Sigmoid colon (tissue), 7 donors: ENCODE measurements at places on chromosomes 2 and 18. TPM values are rescaled to one million over a fixed set of nuclear protein-coding genes. Genes with fewer than 3 reads are reported as not detected.

Gene KCNE4
- 6.4 TPM for total RNA-seq

Gene AKAIN1
- not detected for total RNA-seq

DNA sequence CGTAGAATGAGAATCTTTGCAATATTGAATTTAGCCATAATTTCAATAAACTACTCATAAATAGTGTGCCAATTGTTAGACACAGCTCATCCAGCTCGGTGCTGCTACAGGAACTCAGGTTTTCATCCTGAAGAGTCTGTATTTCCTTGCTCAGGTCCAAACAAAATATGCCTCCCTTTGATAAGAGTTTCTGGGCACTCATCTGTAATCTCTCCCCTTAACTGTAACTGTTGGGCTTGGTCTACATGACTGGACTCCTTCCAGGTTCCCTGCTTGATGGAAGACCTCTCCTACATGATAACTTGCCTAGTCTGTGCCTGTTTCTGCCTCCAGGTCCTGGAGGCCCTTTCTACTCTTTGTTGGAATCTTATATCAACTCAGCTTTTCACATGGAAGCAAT, 57.9 kb downstream of the GCA start:
- DNase-seq, result no peak
- no peaks in the 10 kb centered on the region for H3K4me1 ChIP-seq
- no peak overlapping the region for H3K4me3 ChIP-seq
- no peaks in the 10 kb centered on the region for H3K27me3 ChIP-seq
- no peaks in the 10 kb centered on the region for H3K36me3 ChIP-seq
- no peak overlapping the region for H3K27ac ChIP-seq

- no peak overlapping the region for H3K4me3 ChIP-seq
- no peaks in the 10 kb centered on the region for H3K27me3 ChIP-seq
- no peaks in the 10 kb centered on the region for H3K4me1 ChIP-seq
- no peaks in the 10 kb centered on the region for H3K36me3 ChIP-seq
- H3K27ac ChIP-seq, result no peak overlapping the region
Observed at GRCh38 chr2:191749181-191749540, 71.2 kb downstream of the NABP1 start.

Gene CAMKMT
- total RNA-seq, result 11.6 TPM

Gene KCNJ3
- total RNA-seq, result 0.14 TPM

GRCh38 chr18:76518860-76519538, 24.0 kb upstream of the ZNF516 start:
- H3K27me3 ChIP-seq, result no peaks in the 10 kb centered on the region
- DNase-seq, result no peak
- H3K27ac ChIP-seq, result peak overlapping the region; percentile 51
- peak overlapping the region; percentile 4 for H3K4me3 ChIP-seq
- H3K36me3 ChIP-seq, result no peaks in the 10 kb centered on the region

GRCh38 chr2:238403632-238404405, 22.9 kb upstream of the ASB1 start:
- no peak for DNase-seq
- no peak overlapping the region for H3K27ac ChIP-seq
- no peaks in the 10 kb centered on the region for H3K36me3 ChIP-seq
- no peaks in the 10 kb centered on the region for H3K27me3 ChIP-seq

GRCh38 chr2:200219309-200220113, 87.0 kb upstream of the SPATS2L start:
- H3K4me3 ChIP-seq, result no peak overlapping the region
- H3K4me1 ChIP-seq, result no peaks in the 10 kb centered on the region
- no peak overlapping the region for H3K27ac ChIP-seq
- no peak for DNase-seq
- H3K27me3 ChIP-seq, result no peaks in the 10 kb centered on the region
- H3K36me3 ChIP-seq, result no peaks in the 10 kb centered on the region

- no peaks in the 10 kb centered on the region for H3K36me3 ChIP-seq
- peak overlapping the region; percentile 43 for H3K4me3 ChIP-seq
- peaks cover 65% of the 10 kb centered on the region for H3K4me1 ChIP-seq
- DNase-seq, result peak; percentile 94
- peak overlapping the region; percentile 99 for H3K27ac ChIP-seq
Observed at GRCh38 chr2:219433666-219434467, 776 bp upstream of the SPEG start.

GRCh38 chr2:233600386-233600785, 17.0 kb upstream of the UGT1A8 start:
- H3K4me3 ChIP-seq, result no peak overlapping the region
- no peaks in the 10 kb centered on the region for H3K27me3 ChIP-seq
- H3K4me1 ChIP-seq, result no peaks in the 10 kb centered on the region
- no peak overlapping the region for H3K27ac ChIP-seq

Gene GREB1L
- 12.1 TPM for total RNA-seq

Gene CHST9
- 0.83 TPM for total RNA-seq

Gene GAL3ST2
- 0.68 TPM for total RNA-seq

GRCh38 chr2:170770606-170771420, 635 bp downstream of the ERICH2 start:
- H3K27ac ChIP-seq, result peak overlapping the region; percentile 78
- no peaks in the 10 kb centered on the region for H3K36me3 ChIP-seq
- peak overlapping the region; percentile 69 for H3K4me3 ChIP-seq
- H3K4me1 ChIP-seq, result peaks cover 11% of the 10 kb centered on the region
- H3K27me3 ChIP-seq, result no peaks in the 10 kb centered on the region

DNA sequence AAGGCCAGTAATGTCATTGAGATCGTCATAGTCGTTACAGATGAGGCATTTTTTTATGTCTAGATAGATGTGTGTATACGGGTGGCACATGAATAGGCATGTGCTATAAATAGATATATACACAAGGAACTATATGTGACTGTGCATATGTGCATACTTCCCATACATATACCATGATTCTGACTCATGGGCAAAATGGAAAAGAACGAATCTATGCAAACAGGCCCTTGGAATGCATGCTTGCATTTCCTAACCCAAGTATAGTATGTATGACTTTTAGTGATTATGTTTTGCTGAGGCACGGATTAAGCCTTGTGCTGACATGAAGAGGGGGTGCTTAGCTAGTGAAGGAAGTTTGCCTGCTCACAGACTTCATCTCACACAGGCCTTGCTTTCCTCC, 111.7 kb downstream of the BCL11A start:
- no peak for DNase-seq
- no peaks in the 10 kb centered on the region for H3K27me3 ChIP-seq
- H3K4me3 ChIP-seq, result no peak overlapping the region
- H3K27ac ChIP-seq, result no peak overlapping the region

DNA sequence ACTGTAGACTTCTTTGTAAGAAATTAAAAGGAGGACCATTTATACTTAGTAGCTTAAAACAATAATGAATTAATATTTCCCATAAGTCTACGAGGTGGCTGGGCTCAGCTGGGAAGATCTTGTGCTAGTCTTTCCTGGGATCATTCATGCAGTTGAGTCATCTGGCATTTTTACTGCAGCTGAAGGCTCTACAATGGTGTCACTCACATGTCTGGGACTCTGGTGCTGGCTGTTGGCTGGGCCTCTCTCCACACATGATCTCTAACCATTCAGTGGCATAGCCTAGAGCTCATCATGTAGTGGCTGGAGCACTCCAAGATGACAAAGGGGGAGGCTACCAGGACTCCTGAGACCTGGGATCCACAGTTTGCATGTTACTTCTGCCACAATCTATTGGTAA, 35.5 kb downstream of the CLASP1 start:
- H3K27me3 ChIP-seq, result no peaks in the 10 kb centered on the region
- H3K36me3 ChIP-seq, result no peaks in the 10 kb centered on the region
- no peak for DNase-seq
- H3K4me3 ChIP-seq, result no peak overlapping the region
- H3K27ac ChIP-seq, result no peak overlapping the region
- H3K4me1 ChIP-seq, result peaks cover 18% of the 10 kb centered on the region

GRCh38 chr2:32450851-32451250, 94.0 kb downstream of the BIRC6 start:
- H3K36me3 ChIP-seq, result peaks cover 4% of the 10 kb centered on the region
- no peak for DNase-seq
- no peak overlapping the region for H3K27ac ChIP-seq

Gene PEX13
- 61.6 TPM for total RNA-seq

GRCh38 chr2:120683701-120684100, 52.0 kb upstream of the GLI2 start:
- H3K36me3 ChIP-seq, result no peaks in the 10 kb centered on the region
- peak; percentile 55 for DNase-seq
- peaks cover 24% of the 10 kb centered on the region for H3K4me1 ChIP-seq
- H3K27me3 ChIP-seq, result peaks cover 4% of the 10 kb centered on the region
- H3K27ac ChIP-seq, result peak overlapping the region; percentile 32
- H3K4me3 ChIP-seq, result no peak overlapping the region

Gene RMDN2
- 13.0 TPM for total RNA-seq

DNA sequence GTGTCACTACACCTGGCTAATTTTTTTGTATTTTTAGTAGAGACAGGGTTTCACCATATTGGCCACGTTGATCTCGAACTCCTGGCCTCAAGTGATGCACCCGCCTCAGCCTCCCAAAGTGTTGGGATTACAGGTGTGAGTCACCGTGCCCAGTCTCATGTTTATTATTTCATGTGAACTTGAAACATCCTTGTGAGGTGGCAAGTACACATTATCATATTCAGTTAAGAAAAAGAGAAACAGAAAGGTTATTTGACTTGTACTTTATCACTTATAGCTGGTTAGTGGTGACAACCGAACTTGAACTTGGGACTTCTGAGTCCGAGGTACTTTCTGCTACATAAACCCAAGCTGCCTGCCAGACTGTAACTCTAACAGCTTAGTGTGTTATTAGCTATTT, 24.4 kb downstream of the ABHD3 start:
- DNase-seq, result no peak
- peaks cover 12% of the 10 kb centered on the region for H3K4me1 ChIP-seq
- no peak overlapping the region for H3K4me3 ChIP-seq

Gene SLC5A7
- total RNA-seq, result 2.9 TPM

Gene UGT1A6
- not detected for total RNA-seq

- no peak overlapping the region for H3K27ac ChIP-seq
- DNase-seq, result no peak
- peaks cover 12% of the 10 kb centered on the region for H3K4me1 ChIP-seq
- peaks cover 15% of the 10 kb centered on the region for H3K36me3 ChIP-seq
- no peak overlapping the region for H3K4me3 ChIP-seq
Observed at GRCh38 chr2:74535440-74535965, 5.8 kb downstream of the HTRA2 start.

GRCh38 chr2:70123829-70124116, 36.5 kb downstream of the PCBP1 start:
- H3K4me1 ChIP-seq, result peaks cover 26% of the 10 kb centered on the region
- peak overlapping the region; percentile 97 for H3K27ac ChIP-seq

Gene NCKAP5
- total RNA-seq, result 0.54 TPM

GRCh38 chr2:218149848-218150440, 16.8 kb downstream of the CXCR1 start:
- no peak overlapping the region for H3K27ac ChIP-seq
- no peaks in the 10 kb centered on the region for H3K27me3 ChIP-seq
- DNase-seq, result no peak

Gene TACR1
- total RNA-seq, result 0.99 TPM

Gene PSMA8
- not detected for total RNA-seq

DNA sequence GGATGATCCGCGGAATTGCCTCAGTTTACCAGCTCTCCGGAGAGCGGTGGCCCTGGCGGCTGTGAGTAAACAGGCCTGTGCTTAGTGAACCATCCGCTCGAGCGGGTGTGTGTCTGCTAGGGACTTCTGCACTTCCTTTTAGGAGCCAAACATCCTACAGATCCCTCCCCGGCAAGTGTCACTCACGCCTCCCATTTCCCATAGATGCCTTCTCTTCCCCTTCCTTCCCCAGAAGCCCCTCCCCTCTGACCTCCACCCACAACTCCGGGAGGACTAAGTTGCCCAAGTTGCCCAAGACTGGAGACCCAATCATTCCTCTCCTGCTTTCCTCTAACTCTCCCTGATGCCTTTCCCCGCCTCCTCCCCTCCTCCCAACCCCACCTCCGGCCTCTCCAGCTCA, 2.9 kb downstream of the C1QL2 start:
- no peaks in the 10 kb centered on the region for H3K36me3 ChIP-seq
- H3K4me1 ChIP-seq, result no peaks in the 10 kb centered on the region
- no peak overlapping the region for H3K27ac ChIP-seq
- H3K27me3 ChIP-seq, result peaks cover 61% of the 10 kb centered on the region
- DNase-seq, result no peak
- H3K4me3 ChIP-seq, result no peak overlapping the region

- H3K36me3 ChIP-seq, result no peaks in the 10 kb centered on the region
- peaks cover 9% of the 10 kb centered on the region for H3K4me1 ChIP-seq
- peaks cover 21% of the 10 kb centered on the region for H3K27me3 ChIP-seq
- no peak overlapping the region for H3K27ac ChIP-seq
- no peak for DNase-seq
Observed at GRCh38 chr2:25159949-25160348, 8.4 kb downstream of the POMC start.

- no peak overlapping the region for H3K4me3 ChIP-seq
- peak; percentile 74 for DNase-seq
- H3K4me1 ChIP-seq, result no peaks in the 10 kb centered on the region
- H3K27ac ChIP-seq, result no peak overlapping the region
Observed at GRCh38 chr2:20590704-20591515, 60.0 kb downstream of the HS1BP3 start.

- no peak overlapping the region for H3K27ac ChIP-seq
- no peaks in the 10 kb centered on the region for H3K27me3 ChIP-seq
- no peak overlapping the region for H3K4me3 ChIP-seq
- DNase-seq, result no peak
- no peaks in the 10 kb centered on the region for H3K36me3 ChIP-seq
Observed at GRCh38 chr18:76314015-76314414, 181.0 kb downstream of the ZNF516 start.

Gene SPDYA
- total RNA-seq, result 0.66 TPM
